ENCODE measurements at places on chromosomes 1 and 21. TPM values are rescaled to one million over a fixed set of nuclear protein-coding genes. Genes with fewer than 3 reads are reported as not detected.

- DNase-seq: no peak
Measured at GRCh38 chr1:227901906-227902640, 45.7 kb downstream of the WNT9A start.

DNA sequence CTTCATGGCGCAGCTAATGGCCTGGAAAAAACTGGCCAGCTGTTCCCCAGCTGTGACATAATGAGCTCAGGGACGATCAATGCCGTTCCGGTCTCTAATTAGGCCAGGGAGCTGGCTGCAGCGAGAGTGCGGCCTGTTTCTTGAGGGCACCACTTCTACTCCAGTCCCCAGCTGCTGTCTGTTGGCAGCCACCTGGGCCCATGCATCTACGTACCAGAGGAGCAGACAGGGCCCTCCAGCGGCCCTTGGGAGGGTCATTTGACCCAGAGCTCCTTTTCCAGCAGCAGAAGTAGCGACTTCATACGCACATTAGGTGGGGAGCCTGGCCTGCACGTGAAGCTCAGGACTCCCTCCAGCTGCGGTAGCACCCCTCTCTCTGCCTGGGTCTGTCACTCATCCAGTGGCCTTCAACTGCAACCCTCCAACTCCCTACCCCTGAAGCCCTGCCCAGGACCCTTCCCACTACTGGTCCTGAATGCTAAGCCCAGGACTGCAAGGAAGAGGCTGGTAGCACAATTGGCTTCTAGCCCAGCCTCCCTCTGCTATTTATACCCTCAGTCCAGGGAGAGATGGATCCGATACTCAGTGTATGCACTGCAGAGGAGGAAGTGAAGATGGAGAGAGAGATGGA lies 9.1 kb upstream of the GPR61 start:
- DNase-seq: no peak

- DNase-seq: no peak
Measured at GRCh38 chr1:5596651-5597050, 395.6 kb downstream of the NPHP4 start.

DNA sequence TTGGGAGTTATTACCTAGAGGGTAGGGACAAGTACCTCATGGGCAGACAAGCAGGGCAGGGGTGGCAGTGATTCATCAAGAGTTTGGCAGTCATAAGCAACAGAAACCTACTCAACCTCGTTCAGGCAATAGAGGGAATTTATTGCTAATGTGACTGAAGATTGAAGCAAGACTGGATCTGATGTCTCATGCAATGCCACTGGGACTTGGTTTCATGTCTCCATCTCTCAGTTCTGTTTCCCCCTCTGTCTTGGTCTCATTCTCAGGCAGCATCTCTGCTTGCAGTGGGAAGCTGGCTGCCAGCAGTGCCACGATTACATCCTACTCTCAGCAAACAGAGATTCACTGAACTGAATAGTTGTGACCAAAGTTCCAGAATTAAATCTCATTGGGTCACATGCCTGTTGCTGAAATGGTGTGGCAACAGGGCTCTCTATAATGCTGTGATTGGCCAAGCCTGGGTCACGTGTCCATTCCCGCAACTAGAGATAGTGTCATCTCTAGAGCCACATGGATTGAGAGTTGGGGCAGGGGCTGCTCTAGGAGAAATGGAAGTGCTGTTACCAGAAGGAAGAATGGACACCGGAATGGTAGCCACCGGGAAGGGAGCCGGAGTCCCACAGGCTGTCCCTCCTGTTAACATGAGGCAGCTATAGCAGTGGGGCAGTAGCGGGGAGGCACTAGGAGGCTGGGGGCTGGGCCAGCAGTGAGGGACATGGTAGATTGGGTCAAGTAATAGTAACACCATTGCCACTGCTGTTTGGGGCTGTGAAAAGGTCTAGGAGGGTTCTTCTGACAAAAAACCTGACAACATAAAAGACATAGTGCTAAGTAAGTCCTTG lies 3.9 kb upstream of the CDC42 start:
- DNase-seq: no peak

The ALPL gene
- total RNA-seq: 16.7 TPM
